Chondrocyte (in vitro differentiated cells): ENCODE measurements at places on chromosomes 3 and 15. TPM values are rescaled to one million over a fixed set of nuclear protein-coding genes. Genes with fewer than 3 reads are reported as not detected.

- no peak for DNase-seq
- H3K4me1 ChIP-seq = no peaks in the 10 kb centered on the region
- H3K4me3 ChIP-seq = no peak overlapping the region
- H3K36me3 ChIP-seq = peaks cover 2% of the 10 kb centered on the region
- peaks cover 35% of the 10 kb centered on the region for H3K27me3 ChIP-seq
- H3K27ac ChIP-seq = no peak overlapping the region
Observed at GRCh38 chr3:127411083-127411727, 123.4 kb upstream of the PRR20G start.

- no peak overlapping the region for H3K27ac ChIP-seq
- H3K27me3 ChIP-seq = peaks cover 14% of the 10 kb centered on the region
- no peaks in the 10 kb centered on the region for H3K36me3 ChIP-seq
- no peak overlapping the region for H3K4me3 ChIP-seq
- DNase-seq = no peak
- no peaks in the 10 kb centered on the region for H3K4me1 ChIP-seq
Observed at GRCh38 chr3:19769694-19770093, 164.3 kb downstream of the EFHB start.

DNA sequence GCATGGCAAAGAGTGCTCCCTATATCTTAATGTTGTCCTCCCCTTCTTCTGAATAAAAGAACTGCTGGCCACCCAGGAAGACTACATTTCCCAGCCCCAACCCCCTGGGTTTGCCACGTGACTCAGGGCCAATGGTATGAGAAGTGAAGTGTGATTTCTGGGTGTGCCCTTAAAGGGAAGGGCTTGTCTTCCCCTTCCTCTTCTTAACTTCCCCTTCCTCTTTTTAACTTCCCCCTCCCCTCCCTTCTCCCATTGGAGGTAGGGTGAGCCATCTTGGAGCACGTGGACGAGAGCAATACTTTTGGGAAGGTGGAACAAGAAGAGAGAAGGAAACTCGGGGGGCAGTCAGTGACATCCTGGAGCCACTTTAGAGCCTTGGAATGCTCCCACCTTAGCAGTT is 6.8 kb upstream of the KBTBD12 start:
- no peak overlapping the region for H3K4me3 ChIP-seq
- H3K4me1 ChIP-seq = peaks cover 14% of the 10 kb centered on the region
- no peaks in the 10 kb centered on the region for H3K36me3 ChIP-seq
- no peak for DNase-seq

DNA sequence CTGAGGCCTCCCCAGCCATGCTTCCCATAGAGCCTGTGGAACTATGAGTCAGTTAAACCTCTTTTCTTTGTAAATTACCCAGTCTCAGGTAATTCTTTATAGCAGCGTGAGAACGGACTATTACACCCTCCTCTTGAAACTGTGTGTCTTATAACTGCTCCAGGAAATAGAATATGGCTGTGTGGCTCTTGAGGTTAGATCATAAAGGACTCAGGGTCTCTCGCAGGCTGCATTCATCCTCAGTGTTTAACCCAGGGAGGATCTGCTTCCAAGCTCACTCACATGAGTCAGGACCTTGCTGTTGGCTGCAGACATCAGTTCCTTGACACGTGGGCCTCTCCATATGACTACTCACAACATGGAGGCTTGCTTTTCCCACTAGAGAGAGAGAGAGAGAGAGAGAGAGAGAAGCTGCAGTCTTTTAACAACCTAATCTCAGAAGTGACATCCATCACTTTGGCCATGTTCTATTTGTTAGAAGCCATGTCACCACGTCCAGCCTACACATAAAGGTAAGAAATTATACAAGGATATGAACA is 114.3 kb upstream of the UBE2E1 start:
- H3K27me3 ChIP-seq = no peaks in the 10 kb centered on the region
- no peaks in the 10 kb centered on the region for H3K36me3 ChIP-seq
- H3K4me3 ChIP-seq = no peak overlapping the region
- H3K27ac ChIP-seq = no peak overlapping the region
- DNase-seq = no peak
- H3K4me1 ChIP-seq = peaks cover 6% of the 10 kb centered on the region

GRCh38 chr3:108662142-108662738 is 72.7 kb downstream of the DZIP3 start:
- peaks cover 10% of the 10 kb centered on the region for H3K36me3 ChIP-seq
- H3K4me3 ChIP-seq = no peak overlapping the region
- no peak for DNase-seq
- peaks cover 6% of the 10 kb centered on the region for H3K4me1 ChIP-seq
- no peak overlapping the region for H3K27ac ChIP-seq
- H3K27me3 ChIP-seq = no peaks in the 10 kb centered on the region

SEMA3B gene
- 9.6 to 16.4 TPM (median 14.9 TPM) in 3 replicates for total RNA-seq
